ENCODE measurements at places on chromosomes 1 and 21.

GRCh38 chr1:20555025-20555757 lies 2.8 kb downstream of the FAM43B start:
- DNase-seq = no peak

GRCh38 chr1:161037661-161038522 lies 872 bp downstream of the TSTD1 start:
- peak; percentile 21 for DNase-seq

DNA sequence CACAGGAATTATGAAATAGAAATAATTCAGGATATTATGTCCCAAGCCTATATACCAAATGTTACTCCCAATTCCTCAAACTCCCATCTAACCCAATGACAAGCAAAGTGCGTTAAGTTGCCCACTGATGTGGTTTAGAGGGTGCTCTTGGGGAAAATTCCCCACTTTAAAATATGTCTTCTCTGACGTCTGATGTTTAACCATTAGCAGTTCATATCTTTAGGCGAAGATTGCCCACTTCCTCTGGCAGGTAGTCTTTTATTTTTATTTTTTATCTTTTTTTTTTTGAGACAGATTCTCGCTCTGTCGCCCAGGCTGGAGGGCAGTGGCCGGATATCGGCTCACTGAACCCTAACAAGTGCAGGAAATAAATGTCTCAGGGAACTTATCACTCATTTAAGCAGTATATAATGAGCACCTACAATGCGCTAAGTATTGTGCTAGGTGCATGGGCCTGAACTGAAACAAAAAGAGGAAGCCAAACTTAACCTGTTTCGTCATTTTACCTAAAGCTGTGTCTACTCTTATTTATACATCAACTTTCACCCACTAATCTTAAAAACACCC lies 1.3 kb upstream of the LYST start:
- DNase-seq = no peak

- no peak for DNase-seq
Observed at GRCh38 chr1:209692296-209692695, 12.3 kb upstream of the HSD11B1 start.

GRCh38 chr1:175877939-175878737 lies 134.7 kb upstream of the TNR start:
- DNase-seq = no peak

DNA sequence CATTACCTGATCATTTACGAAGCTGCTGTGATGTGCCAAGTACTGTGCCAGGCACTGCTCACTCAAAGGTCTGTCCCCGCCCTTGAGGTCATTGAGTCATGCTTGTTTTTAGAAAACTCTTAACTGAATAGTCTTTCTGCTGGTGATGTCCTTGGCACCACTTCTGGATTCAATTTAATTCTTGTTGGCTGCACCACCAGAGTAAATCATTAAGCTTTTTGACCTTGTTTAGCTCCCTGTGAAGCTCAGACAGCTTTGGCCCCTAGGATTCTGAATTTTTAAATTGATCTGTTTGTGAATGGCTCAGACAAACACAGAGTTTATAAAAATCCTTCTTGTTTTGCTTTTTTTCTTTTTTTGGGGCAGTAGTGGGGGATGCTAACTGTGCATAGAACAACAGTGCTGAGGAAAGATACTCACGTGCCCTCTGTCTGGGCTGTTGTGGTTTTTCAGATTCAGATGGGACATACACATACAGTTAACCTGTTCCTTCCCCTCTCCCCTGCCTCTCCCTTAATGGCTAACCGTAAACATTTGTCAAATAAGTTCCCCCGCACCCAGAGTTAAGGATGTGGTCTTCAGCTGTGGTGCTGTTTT lies 67.6 kb downstream of the MTR start:
- no peak for DNase-seq

- DNase-seq = no peak
Observed at GRCh38 chr21:39674801-39675200, 62.1 kb downstream of the B3GALT5 start.

GRCh38 chr1:68230901-68231626 lies 1.3 kb downstream of the WLS start:
- peak; percentile 15 for DNase-seq

DNA sequence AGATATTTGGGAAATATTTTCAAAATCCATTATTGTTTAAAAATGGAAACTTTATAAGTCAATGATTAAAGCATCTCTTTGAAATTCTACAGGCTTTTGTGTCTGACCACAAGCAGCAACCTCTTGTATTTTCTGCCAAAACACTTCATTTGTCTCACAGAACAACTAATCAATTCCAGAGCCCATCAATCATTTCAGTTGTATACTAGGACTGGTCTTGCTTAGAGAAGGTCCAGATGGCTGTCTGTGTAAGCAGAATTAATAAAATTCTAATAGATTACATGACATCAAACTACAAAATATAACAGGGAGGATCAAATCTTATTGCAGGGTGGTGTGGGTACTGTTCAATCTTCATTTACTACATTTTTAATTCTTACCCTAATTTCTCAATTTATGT lies 76.4 kb downstream of the ACBD6 start:
- DNase-seq = no peak

- DNase-seq = no peak
Observed at GRCh38 chr21:44713846-44714245, 2.5 kb upstream of the TSPEAR start.

DNA sequence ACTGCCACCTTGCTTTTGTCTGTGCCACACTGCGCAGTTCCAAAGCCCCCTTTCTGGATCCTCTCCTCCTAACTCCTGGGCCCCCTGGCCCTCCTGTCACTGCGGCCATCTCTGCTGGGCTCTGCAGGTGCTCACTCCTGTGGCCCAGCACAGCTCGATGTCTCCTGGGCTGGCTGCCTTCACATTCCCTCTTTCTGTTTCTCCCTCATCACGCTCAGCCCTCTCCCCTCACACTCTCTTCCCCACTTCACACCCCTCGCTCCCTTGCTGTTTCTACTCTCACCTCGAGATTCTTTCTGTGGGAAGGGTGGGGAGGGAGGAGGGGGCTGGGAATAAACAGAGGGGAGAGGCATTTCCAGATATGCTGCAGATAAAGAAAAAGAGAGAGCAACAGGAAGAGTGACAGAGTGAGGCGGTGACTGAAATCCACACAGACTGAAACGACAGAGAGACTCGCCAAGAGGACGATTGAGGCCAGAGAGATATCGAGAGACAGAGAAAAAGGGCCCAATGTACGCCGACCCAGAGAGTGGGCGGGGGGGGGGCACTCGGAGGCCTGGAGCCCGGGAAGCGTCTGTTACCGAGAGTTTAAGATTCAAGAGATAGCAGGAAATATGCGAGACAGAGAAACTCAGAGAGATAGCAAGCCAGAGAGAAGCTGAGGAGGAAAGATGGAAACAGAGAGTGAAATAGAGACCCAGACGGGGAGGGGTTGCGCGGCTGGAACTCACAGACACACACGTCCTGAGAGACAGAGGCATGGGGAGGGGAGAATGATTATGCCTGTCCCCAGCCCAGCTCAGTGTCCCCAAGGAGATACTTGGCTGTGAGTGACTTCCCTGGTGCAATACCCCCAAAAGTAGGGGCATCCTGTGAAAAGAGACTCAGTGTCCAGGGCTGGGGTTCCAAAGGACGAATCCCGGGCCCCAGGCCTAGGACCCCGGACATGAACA lies 666 bp downstream of the CSF3R start:
- DNase-seq = no peak

DNA sequence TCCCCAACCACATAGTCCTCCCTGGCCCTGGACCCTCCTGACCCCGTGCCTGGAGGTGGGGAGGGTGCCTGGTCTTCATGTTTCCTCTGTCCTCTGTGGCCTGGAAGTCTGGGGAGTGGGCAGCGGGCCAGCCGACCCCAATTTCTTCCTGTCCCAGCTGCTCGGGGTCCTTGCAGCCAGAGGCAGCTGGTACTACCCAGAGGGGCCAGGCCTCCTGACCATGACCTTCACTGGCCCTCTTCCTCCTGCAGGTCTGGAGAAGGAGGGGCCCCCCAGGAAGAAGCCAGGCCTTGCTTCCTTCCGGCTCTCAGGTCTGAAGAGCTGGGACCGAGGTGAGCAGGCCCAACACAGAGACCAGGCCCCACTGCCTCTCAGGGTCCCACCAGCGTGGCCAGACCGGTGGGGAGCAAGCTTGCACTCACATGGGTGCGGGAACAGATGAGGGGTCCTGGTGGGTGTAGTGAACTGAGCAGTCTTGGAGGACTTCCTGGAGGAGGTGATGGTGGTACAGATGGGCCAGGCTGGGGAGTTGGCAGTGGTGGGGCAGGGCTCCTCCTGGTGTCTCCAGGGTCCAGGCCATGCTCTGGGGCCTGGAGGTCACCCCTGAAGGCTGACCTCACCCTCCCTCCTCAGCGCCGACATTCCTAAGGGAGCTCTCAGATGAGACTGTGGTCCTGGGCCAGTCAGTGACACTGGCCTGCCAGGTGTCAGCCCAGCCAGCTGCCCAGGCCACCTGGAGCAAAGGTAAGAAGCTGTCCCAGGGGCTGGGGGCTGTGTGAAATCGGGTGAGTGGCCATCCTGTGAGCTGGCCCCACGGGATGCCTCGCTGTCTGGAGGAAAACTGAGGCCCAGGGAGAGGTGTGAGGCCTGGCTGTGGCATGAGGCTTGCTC lies 32.7 kb downstream of the TRIM11 start:
- DNase-seq = no peak

DNA sequence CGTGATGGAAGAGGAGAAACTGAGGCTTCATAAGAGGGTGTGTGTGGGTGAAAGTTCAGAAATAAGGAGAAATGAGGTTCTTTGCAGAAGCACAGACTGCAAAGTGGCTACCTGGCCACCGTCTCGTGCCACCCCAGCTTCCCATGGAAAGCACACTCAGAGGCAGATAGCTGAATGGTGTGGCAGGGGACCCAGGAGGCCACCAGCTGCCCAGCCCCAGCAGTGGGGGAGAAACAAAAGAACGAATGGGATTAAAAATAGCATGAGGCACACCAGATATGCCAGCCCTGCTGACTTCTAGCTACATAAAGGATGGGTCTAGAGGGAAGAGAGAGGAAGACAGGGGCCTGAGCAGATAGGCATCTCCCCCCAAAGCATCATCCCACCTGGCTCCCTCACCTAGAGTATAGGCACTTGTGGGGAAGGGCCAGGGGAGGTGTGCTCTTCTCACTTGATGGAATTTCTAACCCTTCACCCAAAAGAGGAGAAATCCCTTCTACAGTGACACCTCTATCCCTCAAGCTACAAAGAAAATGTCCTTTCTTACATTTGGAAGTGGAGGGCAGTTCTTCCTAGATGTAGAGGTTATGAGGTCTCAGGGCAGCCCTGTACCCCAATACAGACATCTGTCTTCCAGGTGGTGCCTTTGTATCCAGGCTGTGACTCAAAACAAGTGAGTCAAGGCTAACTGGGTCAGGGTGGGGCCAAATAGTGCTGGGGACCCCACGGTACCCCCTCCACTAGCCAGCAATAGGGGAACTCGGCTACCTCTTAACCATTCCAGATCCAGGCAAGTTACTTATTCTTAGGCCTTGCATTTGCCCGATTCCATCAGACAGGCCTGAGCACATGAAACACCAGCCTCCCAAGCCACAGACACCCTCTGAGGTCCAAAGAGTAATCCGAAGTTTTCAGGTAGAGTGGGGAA lies 3.5 kb downstream of the HDGF start:
- DNase-seq = no peak

DNA sequence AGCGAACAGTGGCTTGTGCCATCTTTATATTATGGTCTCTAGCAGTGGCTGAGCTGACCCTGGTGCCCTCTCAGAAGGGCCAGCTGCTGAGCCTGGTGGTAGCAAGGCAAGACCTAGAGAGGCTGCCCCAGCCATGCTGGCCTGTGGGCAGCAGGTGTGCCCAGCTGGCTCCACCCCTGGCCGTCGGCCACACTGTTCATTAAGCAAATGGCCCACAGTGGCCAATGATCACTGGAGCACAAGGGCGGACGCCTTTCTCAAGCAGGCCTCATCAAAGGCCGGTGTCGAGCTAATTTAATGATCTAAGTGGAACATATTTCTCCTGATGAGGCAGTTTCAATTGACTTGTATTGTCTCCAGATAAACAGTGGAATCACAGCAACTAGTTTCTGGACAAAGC lies 89.4 kb downstream of the GRIK3 start:
- DNase-seq = no peak

DNA sequence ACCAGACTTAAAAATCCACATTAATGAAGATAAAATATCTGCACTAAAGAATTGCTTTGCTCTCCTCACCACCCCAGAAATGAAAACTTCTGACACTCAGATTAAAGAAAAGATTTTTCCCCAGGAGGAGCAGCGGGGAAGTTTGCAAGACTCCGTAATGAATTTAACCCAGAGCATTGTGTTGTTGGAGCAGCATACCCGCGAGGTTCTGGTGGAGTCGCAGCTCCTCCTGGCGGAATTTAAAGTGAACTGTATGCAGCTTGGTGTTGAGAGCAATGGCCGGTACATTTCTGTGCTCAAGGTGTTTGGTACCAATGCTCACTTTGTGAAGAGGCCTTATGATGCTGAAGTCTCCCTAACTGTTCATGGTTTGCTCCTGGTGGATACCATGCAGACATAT lies 46.4 kb downstream of the VPS13D start:
- no peak for DNase-seq

DNA sequence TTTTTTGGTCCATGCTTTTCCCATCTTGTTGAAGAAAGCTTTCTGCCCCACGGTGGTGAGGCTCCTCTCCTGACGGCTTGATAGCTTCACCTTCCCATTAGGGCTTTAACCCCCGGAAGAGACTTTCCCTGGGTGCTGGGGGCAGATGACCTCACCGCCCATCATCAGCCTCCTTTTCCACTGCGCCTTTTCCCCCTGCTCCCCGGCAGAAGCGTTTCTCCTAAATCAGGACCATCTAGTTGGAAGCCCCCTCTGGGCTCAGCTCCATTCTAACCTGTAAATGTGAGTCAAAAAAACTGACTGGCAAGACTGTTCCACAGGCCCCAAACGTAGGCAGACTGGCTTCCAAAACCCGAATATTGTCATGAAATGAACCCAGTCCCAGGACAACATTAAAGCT lies 6.7 kb downstream of the POFUT2 start:
- DNase-seq = no peak

DNA sequence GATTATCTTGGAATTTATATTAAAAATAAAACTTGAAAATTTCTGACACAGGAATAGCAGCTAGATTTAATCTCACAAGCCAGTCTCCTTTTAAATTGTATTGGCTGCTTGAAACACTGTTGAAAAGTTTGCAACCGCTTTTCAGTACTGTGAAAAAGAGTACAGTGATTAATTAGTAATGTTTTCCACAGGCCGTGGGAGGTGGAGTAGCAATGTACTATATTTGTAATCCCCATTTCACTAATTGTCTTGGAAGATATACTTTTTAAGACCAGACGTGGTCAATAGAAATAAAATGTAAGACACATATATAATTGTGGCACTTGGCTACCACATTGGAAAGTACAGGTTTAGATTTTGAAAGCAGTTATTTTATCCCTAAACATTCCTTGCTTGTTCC lies 40.8 kb upstream of the MYOCOS start:
- no peak for DNase-seq

DNA sequence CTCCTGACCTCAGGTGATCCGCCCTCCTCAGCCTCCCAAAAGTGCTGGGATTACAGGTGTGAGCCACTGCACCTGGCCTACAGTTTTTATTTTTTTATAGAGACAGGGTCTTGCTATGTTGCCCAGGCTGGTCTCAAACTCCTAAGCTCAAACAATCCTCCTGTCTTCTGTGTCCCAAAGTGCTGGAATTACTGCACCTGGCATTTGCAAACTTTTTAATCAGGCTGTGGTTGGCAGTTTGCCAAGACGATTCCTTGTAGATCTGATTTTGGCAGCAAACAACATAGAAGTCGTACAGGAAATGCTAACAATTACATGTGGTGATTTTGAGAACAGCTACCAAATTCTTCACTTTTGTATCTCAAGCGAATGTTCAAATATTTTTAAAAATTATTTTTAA lies 10.1 kb downstream of the RBP7 start:
- no peak for DNase-seq

GRCh38 chr21:22898051-22898665 lies 1899.9 kb downstream of the NCAM2 start:
- DNase-seq = no peak
